Neural progenitor cell (in vitro differentiated cells): ENCODE measurements at places on chromosomes 6 and 20. TPM values are rescaled to one million over a fixed set of nuclear protein-coding genes. Genes with fewer than 3 reads are reported as not detected.

DNA sequence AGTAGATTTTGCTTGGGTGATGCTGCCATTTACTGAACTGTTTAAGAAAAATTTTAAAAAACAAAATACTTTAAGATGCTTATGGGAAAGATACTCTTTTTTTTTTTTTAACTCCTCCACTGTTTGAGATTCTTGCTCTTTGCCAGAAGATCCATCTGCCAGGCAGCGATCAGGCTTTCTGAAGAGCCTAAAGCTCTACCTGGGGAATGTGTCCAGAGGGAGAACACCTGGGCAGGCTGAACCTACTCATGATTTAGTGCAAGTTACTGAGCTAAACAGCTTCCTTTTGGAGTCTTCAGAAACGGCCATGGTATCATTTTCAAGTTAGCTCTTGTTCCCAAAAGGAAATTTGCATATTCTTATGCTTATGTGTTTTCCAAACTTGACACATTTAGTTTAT, 23.5 kb upstream of the MLIP start:
- no peak for DNase-seq

DNA sequence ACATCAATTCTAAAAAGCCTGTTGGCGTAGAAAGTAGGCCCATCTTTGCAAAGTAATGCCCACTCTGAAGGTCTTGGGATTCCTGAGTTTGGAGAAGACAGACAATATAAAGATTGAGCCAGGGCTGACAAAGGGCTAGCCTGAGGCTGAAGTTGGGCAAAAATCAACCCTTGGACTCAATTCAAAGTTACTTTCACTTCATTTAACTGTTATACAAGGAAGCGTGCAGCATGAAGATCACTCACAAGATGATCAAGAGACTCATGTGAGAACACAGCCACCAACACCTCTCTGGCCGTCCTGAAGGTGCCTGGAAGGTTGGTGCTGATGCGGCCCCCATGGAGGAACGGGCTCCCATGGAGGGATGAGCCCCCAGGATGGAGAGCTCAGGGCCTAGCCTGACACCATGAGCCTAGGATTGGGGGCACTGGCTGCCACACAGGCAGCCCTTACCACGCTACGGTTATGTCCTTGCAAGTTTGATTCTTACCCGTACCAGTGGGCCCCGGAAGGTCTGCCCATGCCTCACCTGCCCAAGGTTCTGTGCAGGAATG, 26.6 kb downstream of the FOXC1 start:
- no peak for DNase-seq

DNA sequence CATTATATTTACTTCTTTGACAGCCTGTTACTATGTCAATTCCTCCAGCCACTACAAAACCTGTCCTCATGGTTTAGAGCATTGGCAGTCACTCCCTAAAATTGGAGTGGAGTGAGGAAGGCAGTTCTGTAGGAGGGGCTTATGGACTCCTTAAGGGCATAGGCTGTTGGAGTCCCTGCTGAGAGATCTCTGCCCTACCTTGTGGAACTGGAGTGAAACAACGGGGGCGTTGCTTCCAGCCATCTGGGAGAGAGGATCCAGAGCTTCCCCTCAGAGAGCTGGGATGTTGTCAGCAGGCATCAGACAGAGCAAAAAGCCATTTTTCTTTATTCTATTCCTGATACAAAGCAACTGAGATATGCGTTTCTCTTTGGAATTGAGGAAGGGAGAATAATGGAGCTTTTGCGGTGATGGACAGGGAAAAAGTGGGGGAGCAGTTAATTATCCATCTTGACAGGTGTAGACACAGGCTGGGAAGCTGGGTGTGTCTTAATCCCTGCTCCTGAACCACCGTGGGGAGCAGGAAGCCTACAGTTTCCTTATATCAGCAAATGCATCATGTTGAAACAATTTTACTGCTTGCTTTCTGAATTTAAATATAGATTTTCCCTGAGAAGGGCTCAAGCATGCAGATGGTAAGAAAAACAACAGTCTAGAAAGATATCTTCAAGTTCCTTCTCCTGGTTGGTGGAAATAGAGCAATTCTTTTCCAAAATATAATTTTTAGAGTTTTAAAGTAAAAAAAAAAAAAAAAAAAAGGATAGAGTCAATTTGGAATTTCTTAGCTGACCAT, 402.5 kb downstream of the PLCB1 start:
- DNase-seq = peak; percentile 45

DNA sequence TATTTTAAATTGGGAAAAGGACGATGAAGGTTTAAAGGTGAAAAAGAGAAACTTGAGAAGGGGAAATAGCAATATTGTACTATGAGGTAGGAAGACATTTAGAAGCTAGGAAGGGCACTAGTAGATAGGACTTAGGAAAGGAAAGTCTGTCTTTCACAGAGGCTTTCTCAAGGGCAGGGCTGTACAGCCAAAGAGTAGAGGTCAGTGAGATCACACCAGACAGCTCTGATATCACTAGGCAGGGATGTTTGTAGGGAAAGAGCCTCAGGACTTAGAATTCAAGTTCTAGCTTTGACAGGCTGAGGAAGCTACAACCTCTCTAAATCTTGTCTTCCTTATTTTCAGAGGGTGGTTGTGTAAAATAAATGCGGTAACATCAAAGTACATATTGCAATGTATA, 160.4 kb upstream of the SLC22A16 start:
- DNase-seq = no peak

DNA sequence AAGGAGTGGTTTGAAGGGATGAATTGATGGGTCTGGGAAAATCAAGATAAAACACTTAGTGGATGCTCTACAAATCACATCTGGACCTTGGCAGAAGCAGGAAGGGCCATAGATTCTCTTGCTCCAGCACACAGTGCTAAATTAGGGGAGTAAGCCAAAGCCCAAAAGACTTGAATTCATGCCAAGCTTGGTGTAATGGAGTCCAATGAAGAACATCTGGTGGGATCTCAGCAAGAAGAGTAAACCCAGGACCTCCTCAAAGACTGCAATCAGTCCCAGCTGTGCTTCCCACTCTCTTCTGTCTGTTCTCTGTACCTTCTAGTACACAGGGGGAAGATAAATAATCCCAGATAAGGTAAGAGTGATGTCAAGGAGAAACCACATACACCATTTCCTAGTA, 683.4 kb downstream of the RNF144B start:
- no peak for DNase-seq

- DNase-seq = peak; percentile 19
Measured at GRCh38 chr20:49775229-49775693, 37.4 kb upstream of the SLC9A8 start.

The SLC4A11 gene
- total RNA-seq = 0.95 and 3.4 TPM in 2 replicates

The TM9SF4 gene
- 27.9 and 41.7 TPM in 2 replicates for total RNA-seq

- no peak for DNase-seq
Measured at GRCh38 chr6:169185692-169186485, 67.8 kb downstream of the THBS2 start.

GRCh38 chr6:16749516-16750485, 11.5 kb downstream of the ATXN1 start:
- no peak for DNase-seq

The SLC22A16 gene
- not detected in 2 replicates for total RNA-seq

The SYNCRIP gene
- 80.5 and 150 TPM in 2 replicates for total RNA-seq

DNA sequence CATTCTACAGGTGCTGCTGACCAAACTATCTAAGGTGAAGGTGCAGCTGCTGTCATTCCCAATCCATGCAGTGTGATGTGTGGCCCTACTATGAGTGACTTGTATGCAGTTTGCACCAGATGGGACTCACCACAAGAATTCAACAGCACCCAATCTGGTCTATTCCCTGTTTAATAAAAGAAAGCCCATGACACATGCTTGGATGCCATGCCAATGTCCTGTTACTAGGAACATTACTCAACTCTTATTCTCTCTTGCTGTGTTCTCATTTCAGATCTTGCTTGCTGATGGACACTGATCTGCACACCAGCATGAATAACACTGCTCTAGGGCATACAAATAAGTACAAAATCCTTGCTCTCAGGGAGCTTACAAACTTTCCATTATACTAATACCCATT, 221.6 kb upstream of the CDYL start:
- DNase-seq = no peak

DNA sequence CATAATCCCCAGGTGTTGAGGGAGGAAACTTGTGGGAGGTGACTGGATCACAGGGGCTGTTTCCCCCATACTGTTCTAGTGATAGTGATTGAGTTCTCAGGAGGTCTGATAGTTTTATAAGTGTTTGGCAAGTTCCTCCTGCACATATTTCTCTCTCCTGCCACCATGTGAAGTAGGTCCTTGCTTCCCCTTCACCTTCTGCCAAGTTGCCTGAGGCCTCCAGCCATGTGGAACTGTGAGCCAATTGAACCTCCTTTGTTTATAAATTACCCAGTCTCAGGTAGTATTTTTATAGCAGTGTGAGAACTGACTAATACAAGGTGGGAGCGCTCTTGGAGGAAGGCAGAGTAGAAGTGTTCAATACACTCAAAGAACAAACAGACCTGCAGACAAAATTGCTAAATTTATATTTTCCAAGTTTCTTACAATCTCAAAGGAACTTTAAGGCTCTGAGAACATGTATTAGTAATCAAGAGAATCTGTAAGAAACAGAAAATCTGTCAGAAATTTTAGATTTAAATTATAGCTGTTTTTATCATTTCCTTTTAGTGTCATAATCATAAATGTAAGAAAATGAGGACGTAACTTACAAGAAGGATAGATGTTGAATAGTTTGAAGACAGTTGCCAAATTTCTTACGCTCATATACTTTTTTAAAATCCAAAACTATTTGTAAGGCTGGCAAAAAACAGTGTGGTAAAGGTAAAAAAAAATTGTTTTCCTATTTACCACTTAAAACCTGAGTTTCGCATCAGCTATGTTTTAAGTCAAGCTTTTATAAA, 77.7 kb downstream of the ASCC3 start:
- no peak for DNase-seq

GRCh38 chr20:53654932-53655624, 61.4 kb upstream of the ZNF217 start:
- DNase-seq = no peak

The DPPA5 gene
- not detected in 2 replicates for total RNA-seq

The CAP2 gene
- 18.4 and 27.4 TPM in 2 replicates for total RNA-seq

The PROKR2 gene
- not detected in 2 replicates for total RNA-seq

DNA sequence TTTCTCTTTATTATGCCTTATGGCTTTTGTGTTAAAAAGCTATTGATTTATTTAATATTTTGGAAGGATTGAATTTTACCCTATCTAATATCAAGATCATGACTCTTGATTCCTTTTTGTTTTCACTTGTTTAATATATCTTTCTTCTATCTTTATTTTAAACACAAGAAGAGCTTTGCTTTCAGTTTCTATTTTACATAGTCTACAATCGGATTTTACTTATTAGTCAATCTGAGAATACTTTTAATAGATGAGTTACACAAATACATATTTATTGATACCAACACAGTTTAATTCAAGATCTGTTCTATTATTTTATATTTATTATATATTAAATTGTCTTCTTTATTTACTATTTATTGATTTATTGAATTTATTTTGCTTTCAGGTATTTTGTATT, 218.8 kb downstream of the ESR1 start:
- no peak for DNase-seq

DNA sequence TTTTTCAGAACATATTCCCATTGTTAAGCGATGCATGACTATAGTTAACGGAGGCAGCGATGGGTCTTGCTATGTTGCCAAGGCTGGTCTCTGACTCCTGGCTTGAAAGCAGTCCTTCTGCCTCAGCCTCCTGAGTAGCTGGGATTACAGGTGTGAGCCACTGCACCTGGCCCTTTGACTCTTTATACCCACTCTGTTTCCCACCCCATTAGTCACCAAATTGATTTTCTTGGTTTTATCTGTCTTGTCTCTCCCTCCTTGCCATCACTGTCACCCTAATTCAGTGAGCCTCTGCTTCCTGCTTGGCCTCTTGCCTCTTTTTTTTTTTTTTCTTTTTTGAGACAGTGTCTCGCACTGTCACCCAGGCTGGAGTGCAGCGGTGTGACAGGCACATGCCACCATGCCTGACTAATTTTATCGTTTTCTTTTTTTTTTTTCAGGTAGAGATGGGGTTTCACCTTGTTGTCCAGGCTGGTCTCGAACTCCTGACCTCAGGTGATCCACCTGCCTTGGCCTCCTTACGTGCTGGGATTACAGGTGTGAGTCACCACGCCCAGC, 31.3 kb downstream of the ZFAND3 start:
- DNase-seq = no peak

The TAGAP gene
- total RNA-seq = not detected in 2 replicates

- DNase-seq = no peak
Measured at GRCh38 chr6:117564681-117565080, 37.6 kb downstream of the GOPC start.

DNA sequence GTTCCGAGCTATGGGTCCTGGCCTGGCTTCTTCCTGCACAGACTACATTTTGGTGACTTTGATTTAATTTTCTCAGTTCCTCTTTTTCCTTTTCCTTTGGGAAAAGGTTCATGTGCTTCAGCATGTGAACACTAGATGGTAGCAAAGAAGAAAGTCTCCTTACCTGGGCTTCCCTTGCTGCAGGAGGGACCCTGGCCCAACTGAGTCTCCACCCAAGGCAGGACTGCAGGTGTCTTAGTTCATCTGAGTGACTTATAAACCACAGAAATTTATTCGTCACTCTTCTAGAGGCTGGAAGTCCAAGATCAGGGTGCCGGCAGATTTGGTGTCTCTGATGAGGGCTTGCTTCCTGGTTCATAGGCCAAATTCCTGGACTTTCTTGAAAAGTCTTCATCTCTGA, 163.2 kb downstream of the SYCP2 start:
- peak; percentile 23 for DNase-seq

GRCh38 chr6:7145885-7146828, 38.4 kb downstream of the RREB1 start:
- no peak for DNase-seq

The ADGRF5 gene
- total RNA-seq = not detected in 2 replicates

The ID4 gene
- 23.9 and 29.2 TPM in 2 replicates for total RNA-seq

DNA sequence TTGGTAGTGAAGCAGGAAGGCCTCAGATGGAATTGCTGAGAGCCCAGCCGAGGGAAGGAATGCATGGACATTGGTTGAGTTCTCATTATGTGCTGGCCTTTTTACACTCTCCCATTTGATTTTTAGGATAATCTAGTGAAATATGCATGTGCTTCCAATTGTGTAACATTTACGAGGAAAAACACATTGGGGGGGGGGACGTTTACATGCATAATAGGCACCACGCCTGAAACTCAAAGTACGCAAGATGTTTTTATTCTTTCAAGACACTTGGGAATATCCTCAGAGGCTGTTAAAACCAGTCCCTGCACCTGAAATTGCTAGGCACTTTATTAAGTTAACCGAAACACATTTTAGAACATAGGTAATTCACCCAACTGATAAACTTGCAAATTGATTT, 118.5 kb upstream of the CDH4 start:
- no peak for DNase-seq

DNA sequence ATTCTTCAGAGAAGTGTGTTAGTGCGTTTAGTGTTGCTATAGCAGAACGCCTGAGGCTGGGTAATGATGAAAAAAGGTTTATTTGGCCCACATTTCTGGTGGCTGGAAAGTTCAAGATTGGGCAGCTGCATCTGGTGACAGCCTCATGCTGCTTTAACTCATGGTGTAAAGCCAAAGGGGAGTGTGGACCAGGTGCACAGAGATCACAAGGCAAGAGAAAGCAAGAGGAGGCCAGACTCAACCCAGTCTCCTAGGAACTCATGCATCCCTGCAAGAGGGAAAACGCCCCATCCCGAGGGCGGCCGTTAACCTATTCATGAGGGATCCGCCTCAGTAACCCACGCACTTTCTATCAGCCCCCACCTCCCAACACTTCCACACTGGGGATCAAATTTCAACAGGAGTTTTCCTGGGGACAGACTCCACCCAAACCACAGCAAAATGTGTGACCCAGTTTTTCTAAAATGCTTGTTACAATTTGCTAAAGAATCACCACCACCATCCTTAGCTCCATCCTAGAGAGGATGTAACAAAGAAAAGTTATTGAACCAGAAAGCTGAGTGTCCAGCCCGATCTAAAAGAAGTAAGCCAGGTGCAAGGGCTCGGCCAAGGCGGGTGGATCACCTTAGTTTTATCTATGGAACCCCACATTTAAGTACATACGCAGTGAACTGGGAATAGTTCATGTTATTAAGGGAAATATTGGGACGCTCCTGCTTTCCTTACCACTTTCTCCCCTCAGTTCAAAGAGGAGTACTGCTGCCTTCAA, 164.8 kb downstream of the QKI start:
- DNase-seq = peak; percentile 33
